ENCODE measurements at places on chromosomes 3 and 15.

DNA sequence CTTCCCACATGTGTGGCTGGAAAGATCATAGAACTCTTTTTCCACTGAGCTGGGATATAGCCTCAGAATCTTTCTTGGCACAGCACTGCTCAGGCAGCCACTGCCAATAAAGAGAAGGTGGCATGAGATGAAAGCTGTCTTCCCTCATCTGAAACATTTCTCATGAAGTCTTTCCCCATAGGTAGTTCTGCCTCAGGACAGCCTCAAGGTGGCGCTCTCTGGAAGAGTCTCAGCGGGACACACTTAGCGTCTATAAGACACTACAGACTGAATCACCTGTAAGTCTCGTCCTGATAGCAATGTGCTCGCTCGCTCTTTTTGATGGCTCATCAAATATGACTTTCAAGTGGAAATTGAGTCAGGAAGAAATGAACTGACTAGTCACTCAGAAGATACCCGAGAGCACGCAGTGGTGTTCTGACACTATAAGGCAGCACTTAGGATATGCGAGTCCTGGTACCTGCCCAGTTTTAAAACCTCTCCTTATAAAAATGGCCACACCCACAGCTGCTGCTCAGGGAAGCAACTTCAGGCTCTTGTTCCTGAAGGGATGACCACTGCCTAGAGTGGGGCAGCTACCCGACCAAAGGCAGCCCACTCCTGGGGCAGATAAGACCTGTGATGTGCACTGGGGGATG, 269.5 kb downstream of the SUCLG2 start:
- DNase-seq = no peak

- DNase-seq = no peak
These were observed 66.6 kb downstream of the SUCLG2 start for GRCh38 chr3:67587811-67588210.

GRCh38 chr3:161423911-161424522, 52.7 kb upstream of the SPTSSB start:
- no peak for DNase-seq

- no peak for DNase-seq
These were observed 29.7 kb downstream of the ZNF106 start for GRCh38 chr15:42461261-42461660.

DNA sequence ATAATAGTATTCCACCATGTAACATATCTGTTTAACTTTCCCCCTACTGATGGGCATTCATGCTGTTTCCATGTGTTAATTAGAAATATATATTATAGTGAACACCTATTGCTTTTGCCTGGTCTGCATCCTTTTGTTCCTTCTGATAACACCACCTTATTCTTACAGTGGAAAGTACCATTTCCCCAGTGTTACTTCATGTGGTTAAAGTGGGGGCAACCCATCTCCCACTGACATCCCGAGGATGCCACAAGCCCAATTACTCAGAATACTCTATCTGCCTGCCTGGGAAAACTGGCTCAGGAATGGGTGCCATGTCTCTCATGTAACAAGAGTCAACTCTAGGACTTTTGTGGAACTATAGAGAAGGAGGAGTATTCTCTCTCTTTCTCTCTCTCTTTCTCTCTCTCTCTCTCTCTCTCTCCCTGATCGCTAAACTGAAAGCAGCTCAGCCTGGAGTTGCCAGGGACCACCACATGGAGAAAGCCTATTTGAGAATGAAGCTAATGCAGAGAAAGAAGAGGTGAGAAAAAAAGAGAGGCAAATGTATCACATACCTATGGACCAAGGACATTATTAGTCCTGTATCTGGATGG, 66.4 kb upstream of the PPIB start:
- DNase-seq = no peak

DNA sequence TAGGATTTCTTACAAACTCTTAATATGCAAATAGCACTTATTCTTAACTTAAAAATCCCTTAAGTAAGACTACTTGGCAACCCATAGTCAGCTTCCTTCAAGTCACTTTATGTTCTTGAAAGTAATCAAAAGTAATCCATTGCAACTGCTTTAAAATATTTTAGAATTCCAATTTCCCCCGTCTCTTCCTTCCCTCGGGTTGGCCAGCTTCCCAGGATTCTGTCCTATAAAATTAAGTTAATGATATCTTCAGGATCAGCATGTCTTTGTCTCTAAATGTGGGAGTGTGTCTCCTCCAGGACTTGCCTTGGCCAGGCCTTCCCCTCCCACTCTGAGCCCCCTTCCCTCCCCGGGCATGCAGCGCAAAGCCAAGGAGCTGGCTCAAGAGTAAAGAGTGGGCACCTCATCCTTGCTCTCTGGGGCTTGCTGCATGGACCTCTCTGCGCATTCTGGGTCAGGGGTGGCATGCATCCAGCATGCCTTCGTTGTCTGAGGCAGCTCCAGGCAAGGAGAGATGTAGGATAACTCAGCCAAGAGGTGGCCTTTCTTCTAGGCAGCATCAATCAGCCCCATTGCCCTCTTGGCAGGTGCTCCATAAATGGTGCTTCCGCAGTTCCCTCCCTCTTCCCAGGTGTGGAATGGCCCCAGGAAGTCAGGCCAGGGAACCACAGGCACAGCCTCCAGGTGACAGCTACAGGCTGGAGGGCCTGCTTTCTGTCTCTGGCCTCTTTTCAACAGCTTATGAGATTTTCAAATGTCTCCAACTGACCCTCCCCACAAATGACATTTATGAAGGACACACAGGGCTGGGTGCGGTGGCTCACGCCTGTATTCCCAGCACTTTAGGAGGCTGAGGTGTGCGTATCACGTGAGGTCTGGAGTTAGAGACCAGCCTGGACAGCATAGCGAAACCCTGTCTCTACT, 108.7 kb upstream of the ALDH1A3 start:
- DNase-seq = no peak

DNA sequence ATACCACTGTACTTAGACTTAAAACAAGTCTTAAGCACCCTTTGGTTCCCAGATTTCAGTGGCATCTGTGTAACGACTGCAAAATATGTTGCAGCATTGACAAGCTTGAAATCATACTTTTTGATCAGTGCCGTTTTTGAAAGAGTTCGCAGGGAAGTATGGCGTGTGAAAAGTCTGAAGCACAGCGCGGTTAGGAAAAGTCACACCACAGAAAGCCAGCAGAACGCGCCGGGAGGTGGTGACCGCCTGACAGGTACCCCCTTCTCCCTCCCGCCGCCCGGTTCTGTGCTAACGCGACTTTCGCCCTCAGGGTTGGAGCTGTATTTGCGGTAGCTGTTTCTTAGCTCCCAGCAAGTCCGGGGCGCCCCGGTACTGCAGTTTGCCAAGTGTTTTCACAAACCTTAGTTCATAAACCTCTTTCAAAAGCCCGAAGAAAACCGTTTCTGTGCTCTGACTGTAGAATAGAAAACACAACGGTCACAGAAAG, 481 bp upstream of the CRYBG3 start:
- no peak for DNase-seq

GRCh38 chr3:39141171-39141995, 12.0 kb downstream of the CSRNP1 start:
- DNase-seq = no peak

DNA sequence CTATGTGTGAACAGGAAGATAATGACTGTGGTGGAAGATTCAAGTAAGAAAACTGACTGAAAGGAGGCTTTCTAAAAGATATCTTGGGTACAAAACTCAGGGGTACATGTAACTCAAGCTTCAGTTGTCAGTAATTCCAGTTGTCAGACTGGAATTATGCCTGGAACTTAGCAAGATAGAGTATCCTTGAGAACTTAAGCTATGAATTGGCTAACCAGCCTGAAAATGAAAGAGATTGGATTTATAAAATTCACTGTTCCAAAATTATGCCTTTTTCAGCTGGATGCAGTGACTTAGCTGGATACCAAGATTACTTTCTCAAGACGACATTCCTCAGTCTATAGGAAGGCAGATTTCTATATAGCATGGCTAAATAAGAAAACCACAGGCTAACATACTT, 221.9 kb upstream of the ZBTB20 start:
- no peak for DNase-seq

DNA sequence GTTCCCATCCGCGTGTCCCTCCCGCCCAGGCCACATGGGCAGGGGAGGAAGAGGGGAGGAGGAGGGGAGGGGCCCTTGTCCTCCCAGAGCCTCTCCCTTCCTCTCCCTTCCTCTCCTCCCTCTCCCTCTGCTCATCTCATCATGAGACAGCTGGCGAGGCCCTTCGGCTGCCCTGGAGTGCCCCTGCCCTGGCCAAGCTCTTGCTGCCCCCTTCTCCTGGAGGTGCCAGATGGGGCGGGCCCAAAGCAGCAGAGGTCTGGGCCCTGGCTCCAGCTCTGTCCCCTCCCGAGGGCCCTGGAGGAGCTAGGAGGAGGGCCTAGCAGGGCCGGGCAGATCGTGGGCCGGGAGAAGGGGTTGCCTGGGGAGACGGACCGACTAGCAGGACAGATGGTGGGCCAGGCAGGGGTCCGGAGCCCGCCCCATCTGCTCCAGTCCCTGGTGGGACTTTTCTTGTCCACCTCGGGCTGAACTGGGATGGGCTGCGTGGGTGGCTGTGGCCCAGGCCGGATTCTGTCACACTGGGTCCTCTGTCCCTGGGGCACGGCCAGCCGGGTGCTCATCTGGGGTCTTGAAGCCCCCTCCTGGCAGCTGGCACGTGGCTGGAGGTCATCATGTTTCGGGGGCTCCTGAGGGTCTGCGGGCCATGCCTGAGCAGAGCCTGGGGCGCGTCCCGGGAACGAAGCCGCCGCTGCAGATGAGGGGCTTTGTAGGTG, 183.4 kb downstream of the GOLGA6L6 start:
- DNase-seq = no peak

GRCh38 chr3:3177861-3178497, 1.5 kb downstream of the CRBN start:
- DNase-seq = no peak

DNA sequence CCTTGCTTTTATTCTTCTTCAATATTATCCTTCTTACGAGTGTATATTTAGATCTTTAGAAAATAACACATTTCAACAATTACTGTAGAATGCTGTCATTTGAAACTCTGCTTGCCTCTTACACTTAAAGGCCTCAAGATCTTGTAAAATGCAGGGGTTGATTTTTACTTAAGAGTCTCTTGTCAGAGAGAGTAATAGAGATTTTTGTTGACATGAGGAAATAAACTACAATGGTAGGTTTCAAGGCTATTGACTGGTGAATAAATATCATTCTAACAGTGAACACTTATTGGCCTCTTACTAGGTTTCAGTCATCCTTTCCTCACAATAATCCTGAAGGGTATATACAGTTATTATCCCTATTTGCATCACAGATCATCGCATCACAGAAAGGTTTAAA, 344.6 kb downstream of the GBE1 start:
- DNase-seq = no peak

- DNase-seq = no peak
These were observed 300.5 kb upstream of the MME start for GRCh38 chr3:154779571-154779970.

DNA sequence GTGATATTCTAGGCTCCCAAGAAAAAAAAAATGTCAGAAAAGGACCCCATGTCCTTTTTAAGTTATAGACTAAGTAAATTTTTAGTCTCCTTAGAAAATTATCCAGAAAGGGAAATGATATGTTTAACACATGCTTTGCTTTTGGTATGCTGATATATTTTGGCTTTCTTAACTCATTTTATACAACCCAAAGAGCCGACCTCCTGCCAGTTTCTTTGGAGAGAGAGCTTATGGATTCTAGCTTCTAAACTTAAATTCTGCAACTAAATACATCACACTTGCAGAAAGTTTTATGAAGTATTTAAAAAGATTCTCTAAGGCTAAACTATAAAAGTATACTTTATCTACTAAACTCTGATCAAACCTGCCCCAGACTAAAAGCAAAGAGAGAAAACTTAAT, 43.9 kb upstream of the ZPLD1 start:
- DNase-seq = no peak

DNA sequence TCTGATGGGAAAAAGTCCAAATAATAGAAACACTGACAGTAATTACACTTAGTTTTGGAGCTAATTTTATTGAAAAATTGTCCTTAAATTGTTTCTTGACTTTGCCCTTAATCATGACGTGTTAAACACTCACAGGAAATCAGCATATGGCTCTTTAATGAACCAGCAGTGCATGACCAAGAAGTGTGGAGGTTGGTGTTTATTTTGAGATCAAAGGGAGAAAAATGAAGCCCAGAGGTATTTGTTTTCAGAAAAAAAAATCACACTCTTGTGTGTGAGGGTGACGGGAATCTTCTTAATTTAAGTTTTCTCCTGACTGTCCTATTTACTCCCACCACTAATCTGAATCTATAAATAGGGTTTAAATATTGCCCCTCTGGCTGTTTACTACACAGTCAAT, 28.8 kb upstream of the SYNM start:
- no peak for DNase-seq

DNA sequence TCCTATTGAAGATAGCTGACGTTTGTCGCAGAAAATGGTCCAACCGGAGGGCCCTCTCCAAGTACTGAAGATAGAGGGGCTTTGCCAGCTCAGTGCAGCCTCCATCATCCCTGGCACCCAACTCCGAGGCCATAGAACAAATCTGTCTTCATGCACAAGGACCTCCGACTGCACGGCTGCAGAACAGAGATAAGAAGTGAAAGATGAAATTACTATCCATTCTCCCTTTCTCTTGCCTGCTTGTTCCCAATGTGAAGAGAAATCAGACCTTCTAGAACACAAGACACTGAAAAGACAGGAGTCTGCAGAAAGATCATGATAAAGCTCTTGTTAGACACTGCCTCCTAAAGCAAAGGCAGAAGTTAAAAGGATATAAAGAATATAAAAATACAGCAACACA, 19.9 kb downstream of the INO80 start:
- DNase-seq = no peak

DNA sequence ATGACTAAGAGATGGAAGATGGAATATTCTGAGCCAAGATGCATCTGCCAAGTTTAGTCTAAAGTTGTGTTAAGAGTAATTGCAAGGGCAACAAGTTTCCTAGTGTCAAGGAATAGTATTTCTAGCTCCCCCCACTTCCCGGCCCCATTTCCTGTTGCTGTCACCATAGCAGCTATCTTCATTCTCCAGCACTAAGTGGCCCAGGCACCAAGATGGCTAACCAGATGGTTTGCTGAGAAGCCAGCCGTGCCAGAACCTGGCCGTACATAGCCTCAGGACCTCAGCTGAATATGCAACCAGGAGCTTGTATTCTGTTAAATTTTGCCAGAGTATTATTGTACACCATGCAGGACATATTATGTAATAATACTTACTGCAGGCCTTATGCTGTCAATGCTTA, 108.8 kb upstream of the UMPS start:
- no peak for DNase-seq

DNA sequence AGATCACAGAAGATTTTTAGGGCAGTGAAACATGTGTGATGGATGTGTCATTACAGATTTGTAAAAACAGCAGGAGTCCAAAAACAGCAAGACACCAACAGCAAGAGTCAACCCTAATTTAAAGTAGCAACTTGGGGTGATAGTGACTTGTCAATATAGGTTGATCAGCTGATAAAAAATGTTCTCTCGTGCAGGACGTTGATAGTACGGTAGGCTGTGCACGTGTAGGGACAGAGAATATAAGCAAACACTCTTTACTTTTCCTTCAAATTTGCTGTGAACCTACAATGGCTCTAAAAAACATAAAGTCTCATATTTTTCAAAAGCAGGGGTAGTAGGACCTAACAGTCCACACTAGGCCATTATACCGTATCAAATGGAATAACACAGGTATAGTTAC, 120.8 kb downstream of the STAG1 start:
- no peak for DNase-seq

GRCh38 chr3:176590722-176591121, 606.6 kb downstream of the TBL1XR1 start:
- DNase-seq = no peak

GRCh38 chr3:1611824-1612223, 486.8 kb upstream of the CNTN4 start:
- DNase-seq = no peak
